Caki2 (cell line): ENCODE measurements at places on chromosomes 6 and 20.

DNA sequence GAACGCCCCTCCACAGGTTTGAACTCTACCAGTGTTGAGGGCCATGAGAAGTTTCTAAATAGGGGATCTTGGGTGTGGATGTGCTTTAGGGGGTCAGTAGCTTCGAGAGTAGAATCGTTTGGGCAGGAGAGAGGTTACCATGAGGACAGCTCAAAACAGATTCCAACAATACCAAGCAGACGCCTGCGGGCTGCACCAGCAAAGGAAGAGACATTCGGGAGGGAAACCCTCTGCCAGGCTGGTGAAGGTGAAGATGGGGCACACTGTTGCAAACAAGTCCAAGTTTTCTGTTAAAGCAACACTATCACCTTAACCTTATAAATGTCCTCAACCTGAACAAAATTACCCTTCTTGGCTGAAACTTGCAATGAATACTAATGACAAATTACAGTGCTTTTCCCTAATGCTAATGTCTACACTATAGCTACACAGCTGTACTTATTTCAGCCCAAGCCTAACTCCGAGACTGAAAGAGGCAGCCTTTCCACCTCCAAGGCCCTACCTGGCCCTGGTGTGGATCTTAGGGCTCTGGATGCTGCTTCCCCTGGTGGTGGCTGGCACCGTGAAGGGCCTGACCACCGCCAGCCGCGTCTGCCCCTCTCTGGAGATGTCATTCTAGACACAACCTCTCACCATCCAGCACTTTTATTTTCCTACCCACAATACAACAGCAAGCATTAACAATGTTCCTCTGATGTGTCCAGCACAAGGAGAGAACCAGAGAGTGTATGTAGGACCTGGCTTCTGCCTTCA, 80.1 kb downstream of the DLL1 start:
- no peak for DNase-seq

- DNase-seq = no peak
Observed at GRCh38 chr20:53921443-53921973, 148.9 kb downstream of the BCAS1 start.

GRCh38 chr6:169162249-169162648, 91.4 kb downstream of the THBS2 start:
- DNase-seq = no peak

DNA sequence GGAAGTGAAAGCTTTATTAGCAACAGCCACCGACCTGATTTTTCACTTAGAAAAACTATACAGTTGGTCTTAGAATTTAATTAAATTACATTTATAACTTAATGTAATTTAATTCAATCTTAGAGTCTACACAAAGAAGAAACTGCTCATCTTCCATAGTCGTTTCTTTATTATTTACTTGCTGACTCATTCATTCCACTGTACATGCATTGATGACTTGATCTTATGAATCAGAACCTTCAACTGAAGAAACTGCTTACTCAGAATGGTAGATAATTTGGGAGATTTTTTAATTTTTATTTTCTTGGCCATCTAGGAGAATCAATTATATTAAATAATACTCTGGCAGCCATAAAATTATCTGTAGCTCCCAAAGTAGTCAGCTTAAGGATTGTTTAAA, 1021.6 kb upstream of the FLRT3 start:
- DNase-seq = peak; percentile 10
